Inflammatory macrophage treated with lipopolysaccharide for 4 hours (primary cell): ENCODE measurements at places on chromosomes 12 and 14.

GRCh38 chr12:93081810-93082165 is 152.7 kb upstream of the EEA1 start:
- DNase-seq = no peak

GRCh38 chr14:47277703-47278102 is 397.7 kb downstream of the MDGA2 start:
- DNase-seq = no peak

GRCh38 chr12:89551747-89552146 is 25.9 kb upstream of the POC1B start:
- DNase-seq = no peak

DNA sequence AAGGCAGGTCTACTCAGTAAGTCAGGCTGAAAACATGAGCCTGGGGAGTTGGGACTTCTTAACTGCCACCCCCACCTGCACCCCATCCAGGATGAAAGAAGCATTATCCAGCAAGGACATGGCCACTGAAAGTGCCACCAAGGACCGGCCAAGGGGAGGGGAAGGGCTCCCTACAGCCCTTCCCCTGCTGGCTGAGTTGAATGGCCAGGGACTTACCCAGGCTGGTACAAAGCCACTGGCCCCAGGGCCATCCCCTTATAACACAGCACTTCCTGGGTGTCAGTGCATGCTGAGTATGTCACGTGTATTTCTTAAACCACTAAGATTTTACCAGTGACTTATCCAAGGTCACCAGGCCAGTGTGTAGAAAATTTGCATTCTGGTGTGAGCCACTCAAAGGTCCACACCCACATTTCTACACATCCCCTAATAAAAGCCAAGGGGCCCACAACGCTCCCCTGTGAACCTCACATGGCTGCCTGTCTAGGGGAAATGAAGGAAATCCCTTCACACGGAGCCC is 29.3 kb upstream of the ZFP36L1 start:
- DNase-seq = peak; percentile 62

DNA sequence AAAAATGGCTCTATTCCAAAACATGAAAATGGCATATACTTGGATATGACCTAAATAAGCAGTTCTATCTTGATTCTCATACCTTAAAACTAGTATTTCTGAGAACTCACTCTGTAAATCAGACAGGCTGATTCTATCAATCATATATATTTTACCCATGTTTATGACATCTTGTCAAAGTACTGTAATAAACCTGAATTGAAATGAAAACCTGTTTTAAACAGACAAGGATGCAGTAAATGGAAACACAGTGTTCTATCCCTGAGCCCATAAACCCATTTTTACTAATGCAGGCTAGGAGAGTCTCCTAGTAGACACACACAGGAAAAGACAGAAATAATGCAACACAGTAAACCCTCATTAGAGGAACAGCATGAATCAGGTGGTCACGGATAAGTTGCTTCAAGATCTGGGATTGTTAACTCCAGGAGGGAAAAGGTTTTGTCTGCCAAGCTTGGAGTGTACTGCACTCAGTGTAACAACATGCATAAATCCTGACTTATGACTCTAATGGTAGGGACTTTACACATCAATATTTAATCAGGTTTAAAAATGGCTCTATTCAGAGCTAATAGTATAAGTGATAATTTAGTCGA is 93.6 kb upstream of the CPNE8 start:
- no peak for DNase-seq

GRCh38 chr14:50343434-50343833 is 31.3 kb downstream of the DMAC2L start:
- no peak for DNase-seq

DNA sequence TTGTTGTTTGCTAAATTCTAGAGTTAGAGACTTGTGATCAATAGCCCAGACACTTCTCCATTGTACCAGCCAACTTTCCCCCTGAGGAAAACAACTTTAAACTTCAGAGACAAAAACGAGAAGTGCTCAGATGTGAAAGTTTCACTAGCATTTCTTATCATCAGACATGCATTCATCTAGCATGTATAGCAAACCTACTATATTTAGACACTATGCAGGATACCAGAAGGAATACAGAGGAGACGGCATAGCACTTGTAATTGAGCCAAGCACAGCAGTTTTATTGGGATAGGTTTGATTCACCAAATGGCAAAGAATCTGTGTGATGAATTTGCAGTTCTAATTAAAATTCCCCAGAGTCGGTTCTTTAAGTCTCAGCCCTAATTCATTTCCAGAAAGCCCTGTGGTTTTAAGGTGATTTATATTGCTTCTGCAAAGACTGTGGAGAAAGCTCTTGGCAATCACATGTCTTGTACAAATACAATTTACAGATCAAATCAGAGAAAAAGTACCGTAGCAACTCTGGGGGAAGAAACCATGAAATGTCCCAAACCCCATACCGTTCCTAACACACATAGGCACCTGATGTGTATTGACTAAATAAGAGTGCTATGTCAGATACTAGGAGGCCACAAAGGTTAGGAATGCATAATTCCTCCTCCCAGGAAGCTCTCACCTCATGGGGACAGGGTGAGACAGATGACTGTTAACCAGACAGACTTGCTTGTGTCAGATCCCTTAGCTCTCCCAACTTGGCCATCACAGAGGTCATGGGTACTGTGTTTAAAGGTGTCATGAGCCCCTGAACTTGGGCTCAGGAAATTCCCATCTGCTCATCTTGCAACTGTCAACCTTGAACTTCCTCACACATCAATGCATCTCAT is 69.6 kb upstream of the KRAS start:
- peak; percentile 27 for DNase-seq
